ENCODE measurements at places on chromosomes 6 and 20. TPM values are rescaled to one million over a fixed set of nuclear protein-coding genes. Genes with fewer than 3 reads are reported as not detected.

- DNase-seq = no peak
Observed at GRCh38 chr6:6729971-6730370, 141.5 kb downstream of the LY86 start.

DNA sequence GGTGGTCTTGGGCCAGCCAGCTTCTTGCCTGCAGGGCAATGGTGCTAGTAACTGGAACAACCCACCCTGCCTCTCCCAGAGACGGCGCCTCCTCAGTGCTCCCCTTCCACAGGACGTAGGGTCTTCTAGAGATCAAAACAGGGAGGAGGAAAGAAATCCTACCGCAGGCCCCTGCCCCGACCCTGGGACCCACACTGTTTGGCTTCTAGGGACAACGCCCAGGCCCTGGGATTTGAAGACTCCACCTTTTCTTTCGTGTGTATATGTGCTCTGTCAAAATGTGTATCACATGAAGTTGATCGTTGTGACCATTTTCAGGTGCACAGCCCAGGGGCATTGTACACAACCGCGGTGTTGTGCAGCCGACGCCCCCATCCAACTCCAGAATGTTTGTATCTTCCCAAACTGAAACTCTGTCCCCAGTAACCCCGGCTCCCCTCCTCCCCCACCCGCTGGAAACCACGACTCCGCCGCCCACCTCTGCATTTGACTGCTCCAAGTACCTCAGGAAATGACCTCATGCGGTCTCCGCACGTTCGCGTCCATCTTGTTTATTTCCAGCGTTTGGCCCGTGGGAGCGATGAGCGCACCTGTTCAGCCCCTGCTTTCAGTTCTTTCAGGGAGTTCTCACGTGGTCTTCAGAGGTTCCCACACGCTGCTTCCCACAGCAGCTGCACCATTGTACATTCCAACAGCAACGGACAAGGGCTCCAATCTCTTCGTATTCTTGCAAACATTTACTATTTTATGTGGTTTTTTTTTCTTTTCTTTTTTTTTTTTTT is 3.4 kb upstream of the BHLHE23 start:
- peak; percentile 47 for DNase-seq

The IL17A gene
- polyA plus RNA-seq = not detected

DNA sequence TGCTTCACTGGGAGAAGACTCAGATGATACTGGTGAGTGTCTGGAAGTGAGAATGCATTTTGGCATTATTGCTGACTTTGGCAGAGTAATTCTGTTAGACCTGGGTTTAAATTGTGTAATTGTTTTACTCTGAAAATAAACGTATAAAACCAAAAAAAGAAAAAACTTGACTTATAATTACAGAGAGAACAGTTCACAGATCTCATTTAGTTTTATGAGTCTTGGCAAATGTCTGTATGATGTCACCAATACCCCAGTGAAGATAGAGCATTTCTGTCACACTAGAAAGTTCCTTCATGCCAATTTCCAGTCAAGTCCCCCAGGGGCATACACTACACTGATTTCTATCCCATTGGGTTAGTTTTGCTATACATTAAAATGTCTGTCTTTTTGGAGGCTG is 67.3 kb downstream of the SMAP1 start:
- DNase-seq = no peak

The RIPOR2 gene
- 1.2 TPM for polyA plus RNA-seq

DNA sequence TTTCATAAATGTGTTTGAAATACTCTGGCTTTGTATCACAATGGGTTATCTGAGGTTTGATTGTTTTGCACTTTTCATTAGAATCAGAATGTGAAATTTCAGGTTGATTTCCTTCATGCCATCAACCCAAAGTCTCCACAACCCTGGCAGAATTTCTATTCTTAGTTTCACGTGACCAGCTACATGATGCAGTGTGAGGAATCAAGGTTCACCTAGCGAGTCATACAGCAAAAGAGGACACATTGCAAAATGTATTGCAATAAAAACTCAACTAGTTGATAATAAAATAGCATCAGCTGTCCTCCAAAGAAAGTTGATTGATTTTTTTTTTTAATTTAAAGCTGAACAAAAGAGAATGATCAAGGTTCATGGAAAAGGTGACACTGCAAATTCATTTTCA is 2.2 kb downstream of the HAO1 start:
- DNase-seq = no peak

The TMEM200A gene
- 22.8 TPM for polyA plus RNA-seq

DNA sequence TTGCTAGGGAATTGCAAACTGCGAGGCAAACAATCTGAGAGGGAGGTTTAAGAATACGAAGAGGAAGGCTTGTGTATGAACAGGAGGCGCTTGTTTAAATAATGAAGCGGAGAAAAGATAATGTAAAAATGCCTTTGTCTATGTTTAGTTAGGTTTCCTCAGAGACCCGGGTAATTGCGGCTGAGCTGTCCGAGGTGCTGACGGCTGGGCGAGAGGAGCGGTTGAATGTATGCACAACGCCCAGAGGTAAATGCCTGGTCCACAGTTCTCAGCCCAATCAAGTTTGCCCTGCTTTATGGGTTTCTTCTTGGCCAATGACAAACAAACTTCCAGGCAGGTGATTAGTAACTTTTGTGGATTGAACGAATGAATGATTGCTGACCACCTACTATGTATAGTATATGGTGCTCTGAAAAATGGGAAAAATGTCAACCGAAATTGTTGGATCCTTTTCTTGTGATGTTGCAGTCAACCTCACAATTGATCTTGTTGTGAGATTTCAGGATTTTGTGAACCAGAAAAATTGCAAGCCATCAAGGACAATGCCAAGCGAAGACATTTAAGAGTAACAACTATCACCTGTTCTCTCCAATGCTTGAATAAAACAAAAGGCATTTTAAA is 38.3 kb upstream of the SLC32A1 start:
- peak; percentile 44 for DNase-seq

- peak; percentile 34 for DNase-seq
Observed at GRCh38 chr20:7975851-7976414, 35.7 kb upstream of the HAO1 start.

GRCh38 chr20:1807394-1807793 is 87.8 kb upstream of the SIRPA start:
- no peak for DNase-seq

The BIRC7 gene
- polyA plus RNA-seq = not detected

The FHL5 gene
- not detected for polyA plus RNA-seq

All from IMR-90 (cell line).